ENCODE measurements at places on chromosomes 1 and 21. TPM values are rescaled to one million over a fixed set of nuclear protein-coding genes. Genes with fewer than 3 reads are reported as not detected.
A peak's percentile ranks its signal among the peaks of the same experiment; 100 is the strongest.

DNA sequence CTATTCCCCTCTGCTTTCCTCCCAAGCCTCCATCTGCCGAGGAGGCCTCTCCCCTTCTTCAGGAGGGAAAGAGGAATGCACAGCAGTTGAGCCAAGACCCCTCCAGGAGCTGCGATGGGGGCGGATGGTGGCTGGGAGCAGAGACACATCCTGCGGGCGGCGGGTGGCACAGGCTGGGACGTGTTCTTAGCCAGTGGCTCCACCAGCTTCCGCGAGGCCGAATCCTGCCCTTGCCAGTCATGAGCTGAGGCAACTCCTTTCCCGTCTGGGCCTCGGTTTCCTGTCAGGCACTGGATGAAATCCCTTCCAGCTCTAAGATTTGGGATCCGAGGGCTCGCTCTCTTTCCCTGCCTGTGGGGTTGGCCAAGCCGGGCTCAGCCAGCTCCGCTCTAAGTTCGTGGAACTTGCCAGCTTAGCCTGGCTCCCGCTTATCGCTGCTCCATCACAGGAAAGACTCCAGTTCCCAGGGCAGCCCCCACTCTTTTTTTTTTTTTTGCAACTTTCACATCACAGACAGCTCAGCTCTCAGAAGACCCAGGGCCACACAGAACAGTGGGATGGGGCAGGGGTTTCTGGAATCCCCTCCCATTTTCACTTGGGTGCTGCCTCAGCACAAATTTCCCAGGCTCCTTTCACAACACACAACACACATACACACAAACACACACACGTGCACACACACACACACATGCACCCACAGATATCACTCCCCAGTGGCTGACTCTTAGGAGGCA lies 506 bp downstream of the MYOM3 start:
- peaks cover 32% of the 10 kb centered on the region for H3K4me1 ChIP-seq
- no peaks in the 10 kb centered on the region for H3K27me3 ChIP-seq
- DNase-seq = peak; percentile 63
- H3K4me3 ChIP-seq = peak overlapping the region; percentile 45
- peak overlapping the region; percentile 54 for H3K27ac ChIP-seq

GRCh38 chr1:204094313-204094729 lies 21.4 kb downstream of the SOX13 start:
- H3K36me3 ChIP-seq = no peaks in the 10 kb centered on the region
- no peak for DNase-seq
- no peak overlapping the region for H3K27ac ChIP-seq
- H3K4me3 ChIP-seq = no peak overlapping the region
- H3K4me1 ChIP-seq = peaks cover 1% of the 10 kb centered on the region

DNA sequence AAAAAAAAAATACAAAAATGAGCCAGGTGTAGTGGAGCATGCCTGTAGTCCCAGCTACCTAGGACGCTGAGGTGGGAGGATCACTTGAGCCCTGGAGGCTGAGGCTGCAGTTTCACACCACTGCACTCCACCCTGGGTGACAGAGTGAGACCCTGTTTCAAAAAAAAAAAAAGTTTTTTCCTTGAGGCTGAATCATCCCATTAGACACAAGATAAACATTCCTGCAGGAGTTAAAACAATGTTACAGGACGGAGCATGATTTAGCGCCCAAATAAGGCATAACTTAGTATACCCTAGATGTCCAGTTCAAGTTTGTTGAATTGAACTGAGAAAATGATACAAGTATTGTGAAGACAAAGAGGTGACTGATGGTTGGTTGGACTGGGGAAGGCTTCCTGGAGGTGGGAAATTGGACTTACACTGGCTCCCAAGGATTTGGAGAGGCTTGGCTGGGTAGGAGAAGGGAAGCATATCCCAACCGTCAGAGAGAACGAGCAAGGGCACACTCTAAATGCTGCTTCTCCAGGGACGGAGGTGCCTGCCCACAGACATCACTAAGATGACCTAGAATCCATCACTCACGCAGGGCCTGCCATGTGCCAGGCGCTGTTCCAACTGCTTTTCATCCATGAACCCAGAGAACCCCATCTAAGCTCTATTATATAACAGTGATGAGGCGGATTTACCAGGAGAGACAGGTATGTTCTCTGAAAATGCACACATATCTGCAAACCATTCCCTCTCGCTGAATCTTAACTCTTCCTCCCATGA lies 610.6 kb downstream of the KIF26B start:
- no peaks in the 10 kb centered on the region for H3K36me3 ChIP-seq
- DNase-seq = peak; percentile 62
- H3K4me1 ChIP-seq = peaks cover 19% of the 10 kb centered on the region

DNA sequence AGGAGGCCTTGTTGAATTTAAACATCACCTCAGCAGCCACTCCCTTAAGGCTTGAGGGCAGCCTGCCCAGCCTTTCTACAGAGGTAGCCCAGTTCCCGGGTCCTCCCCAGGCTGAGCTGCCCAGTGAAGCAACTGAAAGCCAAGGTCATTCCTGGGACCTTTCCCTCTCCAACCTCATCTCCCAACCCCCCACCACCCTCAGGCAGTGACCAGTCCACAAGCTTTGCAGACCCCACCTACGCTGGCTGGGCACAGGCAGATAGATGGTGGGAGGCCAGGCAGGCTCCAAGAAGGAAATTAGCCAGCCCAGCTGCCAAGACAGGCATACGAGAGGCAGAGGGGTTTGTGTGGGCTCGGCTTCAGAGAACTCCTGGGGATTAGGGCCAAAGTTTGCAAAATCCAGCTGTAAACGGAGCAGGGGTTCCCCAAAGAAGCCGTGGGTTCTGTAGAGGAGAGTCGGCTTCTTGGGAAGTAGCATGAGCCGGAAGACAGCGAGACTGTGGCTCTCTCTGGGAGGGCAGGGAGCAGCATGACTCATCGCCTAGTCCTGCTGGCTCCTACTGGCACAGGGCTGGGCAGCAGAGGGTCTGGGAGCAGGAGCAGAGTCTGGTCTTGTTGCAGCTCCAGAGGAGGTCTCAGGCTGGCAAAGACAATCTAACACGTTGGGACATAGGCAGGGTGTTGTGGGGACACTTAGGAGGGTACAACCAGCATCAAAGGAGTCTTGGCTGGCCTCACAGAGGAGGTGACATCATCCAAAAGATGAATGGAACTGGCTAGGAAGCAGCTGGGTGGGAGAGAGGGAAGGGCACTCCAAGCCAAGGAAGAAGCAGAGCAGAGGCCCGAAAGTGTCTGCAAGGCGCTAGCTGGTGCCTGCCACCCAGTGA lies 2.8 kb upstream of the ZC3H12A start:
- no peaks in the 10 kb centered on the region for H3K36me3 ChIP-seq
- H3K27ac ChIP-seq = peak overlapping the region; percentile 88
- peak; percentile 97 for DNase-seq
- H3K4me1 ChIP-seq = peaks cover 45% of the 10 kb centered on the region
- H3K4me3 ChIP-seq = peak overlapping the region; percentile 66

SYNC gene
- total RNA-seq = 112 TPM

- H3K36me3 ChIP-seq = no peaks in the 10 kb centered on the region
- H3K4me3 ChIP-seq = no peak overlapping the region
- no peaks in the 10 kb centered on the region for H3K27me3 ChIP-seq
- no peak for DNase-seq
These were observed 33.4 kb downstream of the CYP2J2 start for GRCh38 chr1:59892841-59893811.

DNA sequence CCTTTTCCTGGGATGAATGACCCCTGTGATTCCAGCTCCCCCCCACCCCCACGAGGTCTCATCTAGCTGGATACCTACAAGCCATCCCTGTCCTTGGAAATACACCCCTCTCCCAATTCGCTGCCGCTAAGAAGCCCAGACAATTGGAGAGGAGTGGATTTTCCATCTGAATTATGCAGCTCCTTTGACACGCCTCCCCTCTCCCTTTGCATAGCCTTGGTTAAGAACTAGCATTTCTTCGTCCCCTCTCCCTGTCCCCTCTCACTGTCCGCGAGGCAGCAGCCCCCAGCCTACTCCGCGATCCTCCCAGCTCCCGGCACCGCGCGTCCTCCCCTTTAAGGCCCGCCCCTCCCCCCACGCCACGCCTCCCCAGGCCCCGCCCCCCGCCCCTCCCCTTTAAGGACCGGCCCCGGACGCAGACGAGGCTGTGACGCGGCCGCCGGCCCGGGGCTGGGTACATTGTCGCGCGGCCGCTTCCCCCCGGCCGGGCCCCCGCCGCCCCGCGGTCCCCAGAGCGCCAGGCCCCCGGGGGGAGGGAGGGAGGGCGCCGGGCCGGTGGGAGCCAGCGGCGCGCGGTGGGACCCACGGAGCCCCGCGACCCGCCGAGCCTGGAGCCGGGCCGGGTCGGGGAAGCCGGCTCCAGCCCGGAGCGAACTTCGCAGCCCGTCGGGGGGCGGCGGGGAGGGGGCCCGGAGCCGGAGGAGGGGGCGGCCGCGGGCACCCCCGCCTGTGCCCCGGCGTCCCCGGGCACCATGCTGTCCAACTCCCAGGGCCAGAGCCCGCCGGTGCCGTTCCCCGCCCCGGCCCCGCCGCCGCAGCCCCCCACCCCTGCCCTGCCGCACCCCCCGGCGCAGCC lies at the start of gene MAPKAPK2:
Gene MAPKAPK2 (plus strand): TSS at position 428 of the 856 bp plus-strand sequence. CDS start 325 bp downstream, at position 753.
- peak within 1 kb of the TSS; percentile 93 for H3K4me3 ChIP-seq
- DNase-seq = peak; percentile 93
- H3K4me1 ChIP-seq = peaks cover 29% of the 10 kb centered on the region
- peak within 1 kb of the TSS; percentile 99 for H3K27ac ChIP-seq
- H3K27me3 ChIP-seq = no peaks in the 10 kb centered on the region

Data from GM23248 (cell line).